ENCODE measurements at places on chromosomes 7 and 10.

GRCh38 chr10:115854740-115855435, 418.1 kb downstream of the GFRA1 start:
- no peak for DNase-seq

GRCh38 chr7:98174334-98175259, 36.6 kb upstream of the BHLHA15 start:
- DNase-seq: no peak

GRCh38 chr10:27819781-27820531, 74.3 kb upstream of the MKX start:
- DNase-seq: no peak

DNA sequence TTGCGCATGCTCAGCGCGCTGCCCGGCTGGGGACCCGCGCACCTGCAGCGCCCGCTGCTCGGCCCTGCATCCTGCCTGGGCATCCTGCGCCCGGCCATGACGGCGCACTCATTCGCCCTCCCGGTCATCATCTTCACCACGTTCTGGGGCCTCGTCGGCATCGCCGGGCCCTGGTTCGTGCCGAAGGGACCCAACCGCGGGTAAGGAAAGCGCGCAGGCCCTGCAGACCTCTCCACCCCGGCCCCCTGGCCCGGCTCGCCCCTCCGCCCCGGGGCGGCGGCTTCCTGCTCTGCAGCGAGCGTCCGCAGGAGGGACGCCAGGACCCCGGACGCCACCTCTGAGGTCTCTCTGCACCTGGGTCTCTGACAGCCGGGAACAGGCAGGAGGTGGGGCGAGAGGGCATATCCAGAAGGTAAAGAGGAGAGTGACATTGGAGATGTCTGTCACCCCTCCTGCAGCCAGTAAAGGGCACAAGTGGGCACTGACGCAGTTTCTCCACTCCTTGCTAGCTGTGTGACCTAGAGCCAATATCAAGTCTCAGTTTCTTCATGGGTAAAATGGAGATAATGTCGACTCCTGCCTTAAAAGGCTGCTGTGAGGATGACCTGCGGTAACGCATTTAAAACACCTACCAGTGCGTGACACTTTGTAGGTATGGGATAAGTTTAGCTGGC, 338 bp downstream of the ATP6V0E2 start:
- DNase-seq: no peak

- DNase-seq: no peak
Observed at GRCh38 chr7:33191340-33191739, 62.0 kb downstream of the BBS9 start.

- no peak for DNase-seq
Observed at GRCh38 chr10:66795866-66796265, 130.0 kb upstream of the LRRTM3 start.

- no peak for DNase-seq
Observed at GRCh38 chr7:92763636-92764423, 72.5 kb downstream of the CDK6 start.

- no peak for DNase-seq
Observed at GRCh38 chr10:86105181-86105580, 261.4 kb downstream of the GRID1 start.

DNA sequence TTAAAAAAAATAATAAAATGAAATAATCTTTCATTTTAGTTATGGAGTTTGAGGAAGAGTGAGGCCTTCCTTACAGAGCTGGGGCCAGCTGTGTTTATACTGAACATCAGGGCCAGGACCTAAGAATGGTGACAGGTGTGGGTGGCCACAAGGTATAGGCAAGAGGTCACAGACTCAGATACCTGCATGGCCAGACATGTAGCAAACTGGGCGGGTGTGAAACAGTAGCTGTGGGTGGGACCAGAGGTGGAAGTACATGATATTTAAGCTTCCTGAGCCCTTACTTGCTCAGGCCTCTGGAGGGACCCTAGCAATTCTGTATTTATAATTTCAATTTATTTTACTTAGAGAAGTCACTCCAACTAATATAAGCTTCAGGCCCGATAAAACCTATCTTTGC, 27.7 kb upstream of the CAMK1D start:
- DNase-seq: no peak

DNA sequence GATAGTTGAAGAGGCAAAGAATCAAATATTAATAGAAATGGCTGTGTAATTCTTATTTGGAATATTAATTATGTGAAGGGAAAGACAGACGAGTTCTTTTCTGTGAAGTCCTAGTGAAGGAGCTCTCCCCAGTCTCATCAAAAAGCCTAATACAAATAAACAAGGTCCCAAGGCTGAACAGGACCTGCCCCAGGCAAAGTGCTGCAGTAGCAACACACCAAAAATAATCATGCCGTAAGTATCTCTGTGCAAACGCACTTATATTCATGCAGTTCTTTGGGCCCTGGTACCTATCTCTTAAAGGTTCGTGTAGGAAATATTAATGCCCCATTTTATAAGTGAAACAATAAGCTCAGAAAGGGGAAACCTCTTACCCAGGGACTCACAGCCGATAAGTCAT, 12.2 kb upstream of the CHST15 start:
- DNase-seq: no peak

DNA sequence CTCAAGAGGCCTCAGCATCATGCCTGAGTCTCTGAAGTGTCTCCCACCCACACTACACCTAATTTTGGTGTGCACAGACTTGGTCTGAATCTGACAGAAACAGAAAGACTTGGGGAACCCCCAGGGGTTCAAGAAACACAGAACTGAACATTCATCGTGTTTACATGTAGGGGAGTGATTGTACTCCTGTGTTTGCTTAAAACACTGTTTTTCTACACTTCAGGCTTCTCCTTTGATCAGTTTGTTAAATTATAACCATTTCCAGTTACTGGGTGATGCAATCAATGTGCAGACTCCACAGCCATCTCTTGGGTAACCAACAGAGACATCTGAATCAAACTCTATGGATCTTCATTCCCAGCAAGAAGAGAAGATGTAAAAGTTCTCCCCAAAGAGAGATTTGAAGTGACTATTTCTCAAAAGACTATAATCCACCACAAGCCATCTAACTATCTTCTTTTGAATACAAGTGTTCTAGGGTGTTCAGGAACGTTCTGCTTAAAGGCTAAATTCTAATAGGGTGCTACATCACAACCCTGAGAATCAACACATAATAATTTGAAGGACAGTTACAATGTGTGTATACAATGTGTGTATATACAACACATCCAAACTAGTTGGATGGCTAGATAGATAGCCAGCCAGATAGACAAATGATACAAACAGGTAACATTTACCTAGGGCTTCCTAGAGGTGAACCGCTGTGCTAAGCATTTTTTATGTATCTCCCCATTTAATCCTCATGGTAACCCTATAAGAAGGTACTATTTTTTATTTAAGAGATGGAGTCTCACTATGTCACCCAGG, 34.2 kb downstream of the DNAJC12 start:
- no peak for DNase-seq

GRCh38 chr7:47366211-47366610, 215.7 kb downstream of the TNS3 start:
- DNase-seq: no peak

- DNase-seq: no peak
Observed at GRCh38 chr7:39554583-39555165, 11.5 kb upstream of the YAE1 start.

- no peak for DNase-seq
Observed at GRCh38 chr7:132406039-132406438, 170.2 kb downstream of the PLXNA4 start.

- DNase-seq: no peak
Observed at GRCh38 chr10:96321822-96322221, 17.6 kb downstream of the DNTT start.

GRCh38 chr7:1459920-1460820, 900 bp upstream of the MICALL2 start:
- no peak for DNase-seq

DNA sequence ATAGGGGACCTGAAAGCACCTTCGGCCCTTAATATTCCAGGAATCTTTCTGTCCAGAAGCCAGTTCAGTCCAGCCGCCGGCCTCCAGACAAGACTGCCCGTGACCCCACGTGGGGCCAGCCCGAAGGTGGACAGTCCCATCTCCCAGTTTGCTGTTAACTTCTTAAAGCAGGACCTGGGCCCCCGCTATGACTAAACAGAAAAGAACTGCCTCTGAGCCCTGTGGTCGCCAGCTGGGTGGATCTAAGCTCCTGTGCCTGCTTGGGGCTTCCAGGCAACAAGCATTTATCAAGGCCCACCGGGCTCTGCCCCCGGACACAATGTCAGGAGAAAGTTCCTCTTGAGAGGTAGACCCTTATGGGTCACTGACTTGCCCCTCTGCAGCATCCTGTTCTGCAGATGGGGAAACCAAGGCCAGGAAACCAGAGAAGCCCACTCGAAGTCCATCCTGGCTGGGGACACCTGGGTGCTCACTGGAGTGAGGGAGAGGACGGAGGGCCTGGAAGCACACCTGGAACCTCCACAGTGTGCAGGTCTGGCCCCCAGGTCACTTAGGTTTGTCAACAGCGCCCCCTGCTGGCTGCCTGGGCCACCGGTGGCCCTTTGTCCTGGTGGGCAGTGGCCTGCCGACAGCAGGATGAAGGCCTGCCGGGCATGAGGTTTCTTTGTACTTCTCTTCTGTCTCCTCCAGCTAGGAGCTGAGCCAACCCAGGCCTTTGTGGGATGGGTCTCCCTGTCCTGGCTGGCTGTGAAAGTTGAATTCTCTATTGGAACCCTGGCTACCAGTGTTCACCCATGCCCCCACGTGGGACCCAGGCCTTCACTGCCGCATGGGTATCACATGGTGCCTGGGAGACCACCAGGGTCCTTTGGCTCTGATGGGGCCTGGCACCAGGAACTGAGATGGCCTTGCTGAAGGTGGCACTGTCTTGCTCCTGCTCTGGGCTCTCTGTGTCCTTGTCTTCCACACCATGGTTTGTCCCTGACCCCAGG, 128.0 kb downstream of the ZMIZ1 start:
- peak; percentile 77 for DNase-seq

GRCh38 chr7:55475855-55476803, 96.2 kb downstream of the VOPP1 start:
- peak; percentile 11 for DNase-seq

DNA sequence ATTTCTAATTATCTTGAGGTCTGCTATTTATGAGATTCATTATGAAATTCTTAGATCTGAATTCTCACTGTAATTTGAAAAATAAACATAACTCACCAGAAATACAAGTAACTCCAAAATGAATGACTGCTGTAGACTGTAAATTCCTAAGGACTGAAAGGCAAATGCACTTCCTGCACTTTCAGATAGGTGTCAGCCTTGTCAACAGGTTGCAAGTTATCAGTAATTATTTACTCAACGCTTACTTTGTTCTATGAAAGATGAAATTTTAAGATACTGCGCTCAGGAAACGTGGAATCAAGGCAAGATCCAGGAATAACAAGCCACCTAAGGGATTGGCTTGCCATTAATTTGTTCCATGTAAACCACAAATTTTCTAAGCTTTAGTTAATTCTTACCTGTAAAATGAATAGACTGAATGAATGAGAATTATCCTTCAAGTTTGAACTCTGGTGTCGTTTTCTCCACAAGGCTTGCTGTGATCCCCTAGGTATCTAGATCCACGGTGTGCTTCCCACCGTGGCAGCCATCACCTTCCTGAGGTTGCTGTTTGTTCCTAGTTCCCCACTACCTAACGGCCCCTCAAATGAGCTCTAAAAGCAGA, 12.6 kb downstream of the DHX32 start:
- DNase-seq: no peak

- no peak for DNase-seq
Observed at GRCh38 chr10:59432207-59432900, 70.0 kb upstream of the FAM13C start.

DNA sequence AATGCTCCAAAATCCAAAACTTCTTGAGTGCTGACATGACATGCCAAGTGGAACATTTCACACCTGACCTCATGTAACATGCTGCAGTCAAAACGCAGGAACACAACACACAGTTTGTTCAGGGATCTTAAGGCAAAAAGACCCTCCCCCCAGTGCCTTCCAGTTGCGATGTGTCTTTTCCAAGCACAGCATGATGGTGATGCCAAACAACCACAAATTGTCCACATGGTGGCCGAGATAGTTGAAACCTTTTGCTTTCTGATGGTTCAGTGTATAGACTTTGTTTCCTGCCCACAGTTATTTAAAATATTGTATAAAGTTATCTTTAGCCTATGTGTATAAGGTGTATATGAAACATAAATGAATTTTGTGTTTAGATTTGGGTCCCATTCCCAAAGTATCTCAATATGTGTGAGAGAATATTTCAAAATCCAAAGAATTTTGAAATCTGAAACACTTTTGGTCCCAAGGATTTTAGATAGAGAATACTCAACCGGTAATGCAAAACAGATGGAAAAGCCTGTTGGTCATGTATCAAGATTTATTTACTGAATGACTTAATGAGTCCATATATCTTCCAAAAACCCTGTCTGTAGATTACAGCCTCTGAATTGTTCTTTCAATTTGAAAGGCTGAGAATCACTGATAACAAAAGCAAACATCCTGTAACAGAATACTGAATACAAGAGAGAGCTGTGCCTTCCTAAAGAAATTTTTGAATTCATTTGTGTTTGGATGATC, 93.4 kb upstream of the OIT3 start:
- DNase-seq: no peak

DNA sequence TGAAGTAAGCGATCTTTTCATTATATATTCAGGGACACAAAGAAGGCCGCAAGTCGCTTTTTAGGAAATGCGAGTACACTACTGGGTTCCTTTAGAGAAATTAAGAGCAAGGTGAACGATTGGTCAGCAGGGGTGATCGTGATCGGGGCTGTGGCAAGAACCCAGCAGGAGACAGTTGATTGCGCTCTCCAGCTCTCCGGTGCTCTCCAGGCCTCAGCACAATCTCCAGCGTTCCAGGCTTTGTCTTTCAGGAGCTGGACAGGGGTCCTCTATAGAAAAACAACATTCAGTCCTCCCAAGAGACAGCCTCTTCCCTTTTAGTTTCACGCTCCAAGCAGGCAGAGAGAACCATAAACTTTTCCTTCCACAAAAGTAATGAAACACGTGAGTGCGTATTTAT, 170.5 kb upstream of the KLF6 start:
- no peak for DNase-seq

GRCh38 chr10:123926401-123927264, 35.0 kb upstream of the CPXM2 start:
- no peak for DNase-seq

GRCh38 chr7:140196361-140197217, 19.8 kb upstream of the KDM7A start:
- DNase-seq: no peak

DNA sequence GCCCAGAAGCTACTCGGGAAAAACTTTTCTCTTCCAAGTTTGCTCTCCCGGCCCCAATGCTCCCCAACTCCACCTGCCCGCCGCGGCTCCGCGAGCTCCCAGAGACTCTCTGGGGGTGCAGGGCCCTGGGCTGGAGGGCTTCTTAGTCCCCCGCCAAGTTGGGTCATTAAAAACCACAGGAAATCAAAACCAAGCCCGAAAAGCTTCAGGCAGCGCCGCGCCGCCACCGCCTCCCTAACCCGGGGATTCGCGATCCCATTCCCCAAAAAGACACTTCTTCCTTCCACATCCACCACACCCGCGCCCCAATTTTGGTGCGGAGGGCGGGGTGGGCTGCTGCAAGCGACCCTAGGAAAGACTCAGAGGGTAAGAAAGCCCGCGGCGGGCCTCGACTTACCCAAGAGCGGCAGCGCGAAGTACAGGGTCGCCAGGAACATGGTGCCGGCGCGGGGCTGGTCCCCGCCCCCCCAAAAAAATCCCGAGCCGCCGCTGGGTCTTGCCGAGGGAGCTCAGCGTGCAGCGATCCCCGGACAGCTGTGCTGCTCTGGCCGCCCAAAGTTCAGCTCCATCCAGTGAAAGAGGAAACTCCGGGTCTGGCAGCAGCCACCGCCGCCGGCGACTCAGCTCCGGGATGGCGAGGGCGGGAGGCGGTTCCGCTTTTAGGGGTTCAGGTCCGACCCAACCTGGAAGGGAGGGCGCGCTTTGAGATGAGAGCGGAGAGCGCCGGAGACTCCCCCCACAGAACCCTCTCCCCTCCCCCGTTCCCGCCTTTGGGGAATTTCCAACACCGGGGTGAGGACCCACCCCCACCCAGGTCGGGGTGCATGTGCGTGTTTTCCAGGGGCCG, 1.2 kb downstream of the GFRA1 start:
- no peak for DNase-seq

All from activated CD4-positive, alpha-beta memory T cell treated with anti-CD3 and anti-CD28 coated beads, Interleukin-2, amount 10 ng/mL, durations not matched to agents 7 days and 5 days (primary cell).